Pons (tissue), 1 donor: ENCODE measurements at places on chromosomes 4 and X.

DNA sequence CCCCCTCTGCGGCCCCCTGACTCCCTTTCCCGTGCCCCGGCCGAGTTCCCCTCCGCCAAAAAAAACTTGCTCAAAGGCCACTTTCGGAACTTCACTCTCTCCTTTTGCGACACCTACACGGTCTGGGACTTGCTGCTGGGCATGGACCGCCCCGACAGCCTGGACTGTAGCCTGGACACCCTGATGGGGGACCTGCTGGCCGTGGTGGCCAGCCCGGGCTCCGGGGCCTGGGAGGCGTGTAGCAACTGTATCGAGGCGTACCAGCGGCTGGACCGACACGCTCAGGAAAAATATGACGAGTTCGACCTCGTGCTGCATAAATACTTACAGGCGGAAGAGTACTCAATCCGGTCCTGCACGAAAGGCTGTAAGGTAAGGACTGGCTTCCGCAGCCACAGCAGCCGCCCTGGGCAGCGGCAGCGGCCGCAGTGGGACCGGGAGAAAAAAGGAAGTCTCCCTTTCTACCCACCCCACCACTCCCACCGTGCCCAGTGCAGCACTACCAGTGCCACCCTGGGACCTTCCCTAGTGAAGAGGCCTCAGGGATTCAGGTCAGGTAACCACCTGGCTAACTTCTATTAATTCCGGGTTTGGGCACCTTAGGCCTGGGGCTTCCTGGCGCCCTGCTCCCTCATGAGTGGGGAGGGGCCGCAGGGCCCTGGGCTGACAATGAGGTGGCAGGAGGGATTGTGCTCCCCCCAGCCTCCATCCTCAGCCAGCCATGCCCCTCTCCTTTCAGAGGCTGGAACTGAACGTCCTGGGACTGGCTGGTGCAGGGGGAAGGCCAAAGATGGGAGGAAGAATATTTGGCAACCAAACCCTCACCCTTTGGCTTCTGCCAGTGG, 1.9 kb downstream of the NALF2 start:
- DNase-seq = no peak

DNA sequence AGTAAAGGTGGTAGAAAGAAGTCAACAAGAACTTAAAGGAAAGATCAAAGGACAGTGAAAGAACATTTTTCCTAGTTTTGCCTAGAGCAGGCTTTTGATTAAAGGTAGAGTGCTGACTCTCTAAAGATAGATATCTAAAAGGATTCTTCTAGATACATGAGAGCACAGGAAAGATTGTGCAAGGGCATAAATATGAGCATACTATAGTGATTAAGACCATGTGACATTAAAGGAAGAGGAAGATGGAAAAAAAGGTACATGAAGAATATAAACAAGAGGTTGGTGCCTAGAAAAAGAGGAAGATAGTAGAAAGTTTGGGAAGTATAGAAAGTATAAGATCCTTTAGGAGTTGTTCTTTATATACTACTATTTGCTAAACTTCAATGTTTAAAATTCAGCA, 26.1 kb upstream of the TET2 start:
- DNase-seq = no peak

GRCh38 chr4:107876099-107876498, 51.4 kb downstream of the SGMS2 start:
- DNase-seq = no peak

- no peak for DNase-seq
Observed at GRCh38 chr4:6888506-6889071, 21.0 kb upstream of the TBC1D14 start.

GRCh38 chr4:132001542-132001941, 1147.6 kb upstream of the PCDH10 start:
- no peak for DNase-seq

- DNase-seq = peak; percentile 61
Observed at GRCh38 chrX:15299941-15300851, 15.2 kb downstream of the ASB11 start.

GRCh38 chrX:19403696-19404095, 60.0 kb downstream of the PDHA1 start:
- DNase-seq = no peak

GRCh38 chr4:27318740-27319139, 458.1 kb downstream of the STIM2 start:
- DNase-seq = peak; percentile 42

- no peak for DNase-seq
Observed at GRCh38 chrX:51496501-51497291, at the start of gene NUDT11. Gene NUDT11 (minus strand): TSS chrX:51496592. CDS start chrX:51496444, 148 bp downstream.

GRCh38 chr4:107863850-107864371, 39.2 kb downstream of the SGMS2 start:
- no peak for DNase-seq

- no peak for DNase-seq
Observed at GRCh38 chr4:14771094-14771493, 231.2 kb upstream of the CPEB2 start.

GRCh38 chr4:184907216-184907615, 81.4 kb upstream of the ACSL1 start:
- no peak for DNase-seq

GRCh38 chrX:55102754-55103153, 13.9 kb downstream of the PAGE2 start:
- DNase-seq = no peak

DNA sequence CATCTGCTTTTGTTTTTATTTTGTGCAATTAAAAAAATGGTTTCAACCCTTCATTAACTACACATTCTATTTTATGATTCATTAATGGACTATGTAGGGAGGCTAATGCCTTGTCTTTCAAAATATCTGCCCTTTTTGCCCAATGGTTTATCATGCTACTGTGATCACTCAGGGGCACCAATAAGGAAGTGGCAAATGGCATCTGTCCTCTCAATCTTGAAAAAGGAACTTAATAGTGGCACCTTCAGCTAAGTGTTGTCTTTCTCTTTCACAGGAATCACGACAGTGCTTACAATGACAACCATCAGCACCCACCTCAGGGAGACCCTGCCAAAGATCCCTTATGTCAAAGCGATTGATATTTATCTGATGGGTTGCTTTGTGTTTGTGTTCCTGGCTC, 57.1 kb downstream of the COMMD8 start:
- no peak for DNase-seq

GRCh38 chrX:134144231-134144630, 92.8 kb upstream of the CCDC160 start:
- DNase-seq = peak; percentile 31

- DNase-seq = no peak
Observed at GRCh38 chrX:40433160-40433559, 147.6 kb upstream of the ATP6AP2 start.

DNA sequence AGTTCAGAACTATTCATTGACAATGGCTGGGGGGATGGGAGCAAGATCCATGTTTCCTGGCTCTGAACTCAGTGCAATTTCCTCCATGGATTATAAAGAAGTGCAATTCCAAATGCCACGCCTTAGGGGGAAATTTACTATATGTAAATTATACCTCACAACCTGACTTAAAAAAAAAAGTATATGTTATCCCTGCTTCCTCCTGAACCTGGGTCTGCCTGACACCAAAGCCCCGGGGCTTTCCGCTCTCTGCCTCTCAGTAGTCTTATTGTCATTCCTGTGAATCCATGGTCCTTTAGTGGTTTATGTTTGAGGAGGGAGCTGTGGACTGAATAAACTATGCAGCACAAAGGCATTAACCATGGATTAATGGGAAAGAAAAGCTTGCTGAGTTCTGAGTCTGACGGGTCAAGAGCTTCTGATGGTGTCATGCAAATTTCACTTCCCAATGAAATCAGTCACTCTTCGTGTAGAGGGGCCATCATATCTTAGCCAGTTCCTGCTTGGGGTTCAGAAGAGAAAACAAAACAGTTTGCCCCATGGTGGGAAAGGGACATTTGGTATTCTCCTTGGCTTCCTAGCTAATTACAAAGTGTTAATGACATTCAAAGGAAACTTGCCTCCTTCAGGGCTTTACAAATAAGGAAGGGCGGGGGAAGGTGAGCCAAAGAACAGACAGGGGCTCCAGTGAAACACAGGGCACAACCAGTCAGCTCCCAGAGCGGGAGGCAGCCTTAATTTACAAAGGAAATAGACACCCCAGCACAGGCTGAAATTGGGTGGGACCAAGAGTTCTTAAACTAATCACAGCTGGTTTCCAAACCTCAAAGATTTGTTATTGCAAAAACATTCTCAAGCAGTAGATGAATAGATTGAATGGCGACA, 14.3 kb downstream of the FAM9C start:
- no peak for DNase-seq

DNA sequence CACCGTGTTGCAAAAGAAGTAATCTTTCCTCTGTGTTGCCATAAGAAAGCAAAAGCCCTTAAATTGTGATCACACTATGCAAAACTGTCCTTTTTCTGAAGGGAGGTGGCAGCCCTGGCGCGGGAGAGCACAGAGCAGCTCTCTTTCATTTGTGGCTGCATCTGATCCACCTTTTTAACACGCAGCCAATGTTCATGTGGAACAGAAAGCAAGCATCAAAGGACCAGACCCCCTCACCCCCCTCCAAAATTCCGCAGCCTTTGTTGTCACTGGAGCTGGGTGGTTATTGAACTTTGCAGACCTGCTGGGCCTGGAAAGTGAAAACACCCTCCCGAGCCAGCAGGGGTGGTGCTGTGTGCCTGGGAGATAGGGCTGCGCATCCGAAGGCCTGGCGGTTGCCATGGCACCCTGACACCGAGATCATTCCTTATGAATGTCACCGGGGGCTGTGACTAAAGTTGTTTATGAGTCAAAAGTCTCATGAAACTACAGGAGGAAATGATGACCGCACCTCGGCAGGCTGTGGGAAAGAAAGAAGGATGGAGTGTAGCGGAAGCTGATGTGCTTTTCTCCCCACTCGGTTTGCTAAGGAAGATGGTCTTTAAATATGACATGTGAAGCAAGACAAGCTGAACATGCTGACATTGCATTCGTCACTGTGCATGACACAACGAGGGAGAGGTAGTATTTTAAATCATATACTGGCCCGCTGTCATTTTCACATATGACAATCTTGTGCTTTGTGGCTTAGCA, 367.4 kb downstream of the UNC5C start:
- DNase-seq = no peak

- no peak for DNase-seq
Observed at GRCh38 chrX:15465896-15466651, 27.1 kb downstream of the PIR start.

GRCh38 chr4:93029769-93030168, 726.0 kb downstream of the GRID2 start:
- DNase-seq = no peak

- no peak for DNase-seq
Observed at GRCh38 chr4:4437798-4438470, 51.0 kb downstream of the NSG1 start.

DNA sequence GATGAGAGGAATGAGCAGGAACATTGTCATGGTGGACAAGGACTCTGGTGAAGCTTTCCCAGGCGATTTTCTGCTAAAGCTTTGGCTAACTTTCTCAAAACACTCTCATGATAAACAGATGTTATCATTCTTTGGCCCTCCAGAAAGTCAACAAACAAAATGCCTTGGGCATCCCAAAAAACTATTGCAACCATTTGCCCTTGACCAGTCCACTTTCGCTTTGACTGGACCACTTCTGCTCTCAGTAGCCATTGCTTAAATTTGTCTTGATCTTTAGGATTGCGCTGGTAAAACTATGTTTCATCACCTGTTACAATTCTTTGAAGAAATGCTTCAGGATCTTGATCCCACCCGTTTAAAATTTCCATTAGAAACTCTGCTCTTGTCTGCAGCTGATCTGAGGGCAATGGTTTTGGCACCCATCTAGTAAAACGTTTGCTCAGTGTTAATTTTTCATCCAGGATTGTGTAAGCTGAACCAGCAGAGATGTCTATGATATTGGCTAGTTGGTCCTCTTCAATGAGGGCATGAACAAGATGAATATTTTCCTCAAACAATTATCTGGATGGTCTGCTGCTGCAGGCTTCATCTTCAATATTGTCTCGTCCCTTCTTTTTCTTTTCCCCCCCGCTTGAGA, 14.8 kb downstream of the TBC1D1 start:
- no peak for DNase-seq
